Stimulated activated CD8-positive, alpha-beta memory T cell treated with anti-CD3 and anti-CD28 coated beads, Interleukin-4, amount 100 ng/mL, for 1 hour (primary cell): ENCODE measurements at places on chromosomes 6 and 20.

GRCh38 chr20:17885544-17885943, 83.0 kb downstream of the SNX5 start:
- DNase-seq: no peak

GRCh38 chr6:147715035-147715434, 206.5 kb downstream of the SAMD5 start:
- no peak for DNase-seq

DNA sequence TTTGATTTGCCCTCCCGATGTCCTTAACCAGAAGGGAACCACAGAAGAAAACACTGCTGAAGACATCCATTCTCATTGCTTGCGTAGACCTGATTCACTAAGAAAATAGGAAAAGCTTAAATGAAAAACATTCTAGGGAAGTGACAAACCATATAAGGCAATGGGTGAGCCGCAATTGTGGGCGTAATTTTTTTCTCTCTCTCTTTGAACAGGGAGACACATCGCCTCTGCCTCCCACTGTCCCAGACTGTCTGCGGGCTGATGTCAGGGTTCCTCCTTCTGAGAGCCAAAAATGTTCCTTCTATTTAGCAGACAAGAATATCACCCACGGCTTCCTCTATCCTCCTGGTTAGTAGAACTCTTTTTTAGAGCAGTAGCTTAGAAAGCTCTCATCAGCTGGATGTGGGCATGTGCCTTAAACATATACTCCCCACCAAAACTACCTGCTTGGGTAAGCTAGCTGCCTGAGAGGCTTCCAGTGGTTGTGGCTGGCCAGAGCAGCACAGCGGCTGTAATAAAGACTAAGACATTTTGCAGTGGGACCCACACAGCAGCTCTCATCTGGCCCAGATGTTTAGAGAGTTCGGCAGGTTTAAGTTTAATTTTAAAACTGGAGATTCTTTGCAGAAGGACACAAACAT, 22.7 kb upstream of the CTAGE9 start:
- no peak for DNase-seq

GRCh38 chr6:18693881-18694280, 306.7 kb downstream of the RNF144B start:
- DNase-seq: no peak

DNA sequence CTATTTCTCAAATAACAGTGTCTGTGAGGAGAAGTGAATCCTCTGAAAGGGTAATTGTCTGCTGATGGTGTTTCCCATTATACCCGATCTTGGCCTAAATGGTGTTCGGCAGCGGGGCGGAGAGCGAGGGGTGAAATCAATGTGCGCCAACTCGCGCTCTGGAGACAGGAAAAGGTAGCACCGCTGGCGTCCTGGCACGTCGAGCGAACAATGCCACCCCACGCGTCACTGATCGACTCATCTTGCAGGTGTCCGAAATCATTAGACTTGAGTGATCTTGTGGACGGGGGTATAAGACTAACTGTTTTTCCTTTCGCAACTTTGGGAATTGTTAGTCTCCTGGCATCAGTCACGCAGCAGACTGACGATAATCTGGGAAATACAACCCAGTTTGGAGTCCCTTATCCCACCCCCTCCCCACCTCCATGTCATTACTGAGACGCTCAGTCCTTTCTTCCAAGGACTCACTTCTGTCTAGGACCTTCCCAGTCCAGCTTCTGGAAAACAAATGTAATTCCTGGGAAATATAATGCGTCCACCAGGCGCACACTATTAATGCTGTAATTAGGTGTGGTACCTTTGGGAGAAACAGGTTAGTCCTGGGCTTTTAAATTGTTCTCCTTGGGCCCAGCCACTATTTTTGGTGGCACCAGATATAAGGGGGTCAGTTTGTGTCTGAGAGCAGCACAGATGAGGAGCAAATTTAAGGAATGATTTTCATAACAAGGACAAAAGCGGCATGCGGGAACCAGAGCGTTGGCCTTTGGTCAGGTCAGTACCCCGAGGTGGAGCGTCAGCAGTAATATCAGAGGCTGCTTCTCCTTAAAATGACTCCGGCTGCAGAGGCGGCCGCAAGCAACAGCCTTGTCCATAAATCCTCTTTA, 2.3 kb downstream of the LINC00237 start:
- DNase-seq: no peak

DNA sequence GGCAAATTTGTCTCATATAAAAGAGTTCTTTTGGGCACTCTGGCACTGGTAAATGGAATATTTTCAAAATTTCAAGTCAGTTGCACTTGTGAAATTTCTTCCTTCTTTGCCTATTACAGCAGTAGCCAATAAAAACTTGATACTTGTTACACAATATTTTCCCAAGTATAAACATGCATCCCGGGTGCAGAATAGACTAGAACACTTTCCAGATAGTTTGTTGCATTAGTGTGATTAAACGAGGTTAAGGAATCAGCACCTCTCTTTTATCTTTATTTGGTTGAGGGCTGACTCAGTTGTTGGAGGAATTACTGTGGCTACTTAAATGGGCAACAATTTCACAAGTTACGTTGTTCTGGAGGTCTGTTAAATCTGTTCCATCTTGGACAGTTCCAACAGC, 467.5 kb downstream of the CDKAL1 start:
- no peak for DNase-seq

DNA sequence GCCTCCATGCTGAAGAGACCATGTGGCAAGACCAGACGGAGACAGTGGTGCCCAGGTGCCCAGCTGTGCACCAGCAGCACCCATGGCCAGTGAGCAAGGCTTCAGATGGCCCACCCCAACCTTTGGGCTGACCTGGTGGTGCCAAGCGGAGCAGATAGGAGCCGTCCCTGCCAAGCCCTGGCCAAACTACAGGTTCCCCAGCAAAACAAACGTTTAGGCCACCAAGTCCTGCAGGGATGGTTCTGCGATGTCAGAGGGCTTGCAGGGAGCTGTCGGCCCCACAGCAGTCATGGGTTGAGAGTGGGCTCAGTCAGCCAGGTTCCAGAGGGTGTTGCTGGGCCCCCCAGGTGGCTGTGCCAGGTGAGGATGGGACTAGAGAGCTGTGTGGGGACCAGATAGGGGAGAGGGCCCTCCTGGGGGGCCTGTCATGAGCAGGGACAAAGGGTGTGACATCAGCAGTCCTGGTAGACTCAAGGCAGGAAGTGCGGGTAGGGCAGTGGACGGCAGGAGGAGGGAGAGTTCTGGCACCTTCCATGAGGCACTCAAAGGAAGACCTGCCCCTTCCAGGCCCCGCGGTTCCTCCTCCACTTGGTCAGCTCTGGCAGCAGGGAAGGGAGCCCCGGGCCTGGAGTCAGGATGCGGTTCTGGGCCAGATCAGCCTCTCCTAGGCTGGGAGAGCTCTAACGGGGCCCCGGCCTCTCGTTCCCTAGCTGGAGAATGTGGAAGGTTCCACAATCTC, 342.4 kb downstream of the ZFAND3 start:
- no peak for DNase-seq

GRCh38 chr6:109523478-109523877, 40.5 kb upstream of the ZBTB24 start:
- no peak for DNase-seq

DNA sequence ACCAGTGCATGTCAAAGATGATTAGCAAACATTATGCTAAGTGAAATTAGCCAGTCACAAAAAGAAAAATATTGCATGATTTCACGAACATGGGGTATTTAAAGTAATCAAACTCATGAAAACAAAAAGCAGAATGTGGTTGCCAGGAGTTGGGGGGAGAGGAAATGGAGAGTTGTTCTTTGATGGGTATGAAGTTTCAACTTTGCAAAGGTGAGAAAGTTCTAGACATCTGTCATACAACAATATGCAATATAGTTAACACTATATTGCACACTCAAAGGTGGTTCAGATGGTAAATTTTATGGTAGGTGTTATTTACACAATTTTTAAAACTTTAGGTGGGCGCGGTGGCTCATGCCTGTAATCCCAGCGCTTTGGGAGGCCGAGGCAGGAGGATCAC, 13.4 kb upstream of the GCNT2 start:
- DNase-seq: no peak

GRCh38 chr6:157169226-157169625, 154.1 kb downstream of the TMEM242 start:
- no peak for DNase-seq

DNA sequence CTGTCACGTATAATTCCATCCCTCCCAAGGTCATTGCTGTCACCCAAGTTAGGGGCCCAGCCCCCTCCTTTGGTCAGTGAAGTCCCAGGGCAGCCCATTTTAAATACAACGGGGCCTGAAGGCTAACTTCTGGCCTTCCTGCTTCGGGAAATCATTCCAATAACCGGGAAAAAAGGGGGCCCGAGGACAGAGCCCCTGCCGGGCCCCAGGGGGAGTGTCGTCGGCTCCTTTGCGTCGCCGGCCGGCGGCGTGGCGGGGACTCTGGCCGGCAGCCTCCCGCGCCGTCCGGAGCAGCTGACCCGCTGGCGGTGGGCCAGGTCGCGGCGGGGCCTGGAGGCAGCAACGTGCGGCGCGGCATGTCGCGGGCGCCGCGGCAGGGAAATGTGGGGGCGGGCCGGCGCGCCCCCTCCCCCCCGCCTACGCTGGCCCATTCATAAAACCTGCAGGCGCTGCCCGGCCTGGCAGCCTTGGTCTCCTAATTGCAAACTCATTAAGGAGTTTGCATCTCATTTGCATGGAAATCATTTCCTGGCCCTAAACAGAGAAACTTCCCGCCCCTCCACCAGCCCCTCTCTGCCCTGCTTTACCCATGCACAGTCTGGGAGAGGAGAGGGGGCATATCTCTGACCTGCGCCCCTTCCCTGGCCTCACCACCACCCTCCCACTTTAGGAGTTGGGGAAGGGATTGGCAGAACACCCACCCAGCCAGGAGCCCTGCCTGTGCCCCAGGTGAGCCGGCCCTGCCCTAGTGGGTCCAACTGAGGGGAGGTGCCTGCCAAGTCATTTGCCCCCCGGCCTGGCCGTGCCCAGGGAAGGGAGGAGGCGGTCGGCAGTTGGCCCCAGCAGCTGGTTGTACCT, 50.7 kb downstream of the MRPL14 start:
- no peak for DNase-seq

DNA sequence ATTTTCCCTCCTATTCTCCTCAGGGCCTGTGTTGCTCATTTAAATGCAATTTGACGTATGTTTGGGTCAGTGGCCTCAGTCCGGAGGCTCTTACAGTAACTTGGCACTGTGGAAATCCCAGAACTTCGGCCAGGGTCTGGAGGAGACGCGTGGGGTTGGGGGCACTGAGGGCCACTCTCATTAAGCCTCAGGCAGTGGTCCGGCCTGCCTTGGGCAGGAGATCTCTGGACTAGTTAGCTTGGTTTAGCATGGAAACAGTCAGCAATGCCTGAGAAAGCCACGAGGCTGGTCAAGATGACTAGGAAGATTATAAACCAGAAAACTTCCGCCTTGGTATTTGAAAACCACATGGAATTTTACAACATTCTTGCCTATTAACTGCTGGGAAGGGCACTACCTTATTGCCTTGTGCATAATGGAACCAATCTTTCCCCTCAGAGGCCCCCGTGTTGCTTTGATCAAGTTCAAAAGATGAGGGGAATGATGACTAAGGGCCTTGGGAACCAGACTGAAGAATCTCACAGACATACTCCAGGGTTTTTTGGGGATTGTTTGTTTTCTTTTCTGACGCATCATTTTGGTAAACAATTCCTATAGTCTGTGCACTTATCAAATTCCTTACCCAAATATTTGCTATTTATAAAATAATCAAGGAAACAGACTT, 206.0 kb upstream of the PREP start:
- no peak for DNase-seq
